Activated naive CD4-positive, alpha-beta T cell treated with anti-CD3 and anti-CD28 coated beads, Interleukin-2, amount 50 U/mL, for 16 hours (primary cell): ENCODE measurements at places on chromosomes 5 and 9.

DNA sequence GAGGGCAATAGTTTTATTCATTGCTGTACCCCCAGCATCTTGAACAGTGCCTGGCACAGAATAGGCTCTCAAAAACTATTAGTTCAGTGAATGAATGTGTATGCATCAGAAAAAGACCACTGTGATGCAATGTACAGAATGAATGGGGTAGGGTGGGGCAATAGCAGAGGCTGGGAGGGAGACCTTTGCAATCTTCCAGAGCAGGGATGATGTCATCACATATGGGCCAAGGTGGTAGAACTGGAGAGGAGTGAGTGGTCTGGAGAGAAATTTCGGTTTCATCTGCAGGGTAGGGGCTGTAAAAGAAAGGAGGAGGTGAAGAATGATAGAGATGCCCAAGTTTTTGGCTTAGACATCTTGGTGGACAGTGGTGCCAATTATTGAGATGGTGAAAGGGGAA, 23.4 kb upstream of the ARAP3 start:
- DNase-seq, result no peak

GRCh38 chr9:110752766-110753165, 84.2 kb downstream of the MUSK start:
- DNase-seq, result no peak

GRCh38 chr5:95620030-95620869, at the start of gene GPR150:
GPR150 (plus strand) TSS chr5:95620087; CDS start chr5:95620276, 189 bp downstream.
- DNase-seq, result peak; percentile 72

DNA sequence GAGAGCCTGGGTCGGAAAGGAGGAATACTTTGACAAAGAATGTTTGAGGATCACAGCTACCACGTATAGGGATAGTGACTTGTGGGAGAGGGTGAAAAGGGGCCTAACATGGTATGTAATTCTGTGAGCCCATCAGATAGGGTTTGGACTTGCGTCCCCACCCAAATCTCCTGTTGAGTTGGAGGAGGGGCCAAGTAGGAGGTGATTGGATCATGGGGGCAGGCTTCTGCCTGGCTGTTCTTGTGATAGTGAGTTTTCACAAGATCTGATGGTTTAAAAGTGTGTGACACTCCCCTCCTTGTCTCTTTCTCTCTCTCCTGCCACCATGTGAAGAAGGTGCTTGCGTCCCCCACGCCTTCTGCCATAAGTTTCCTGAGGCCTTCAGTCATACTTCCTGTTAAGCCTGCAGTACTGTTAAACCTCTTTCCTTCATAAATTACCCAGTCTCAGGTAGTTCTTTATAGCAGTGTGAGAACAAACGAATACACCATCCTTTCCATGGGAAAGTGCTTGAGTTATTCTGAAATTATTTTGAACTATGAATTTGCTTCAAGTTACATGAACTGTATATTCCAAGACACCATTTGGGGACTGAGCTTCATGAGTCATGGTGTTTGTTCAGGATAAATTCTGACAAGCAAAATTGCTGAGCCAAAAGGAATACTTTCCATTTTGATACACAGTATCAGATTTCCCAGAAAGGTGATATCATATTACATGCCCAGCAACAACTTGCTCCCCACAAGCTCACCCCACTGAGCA, 68.8 kb upstream of the SSBP2 start:
- no peak for DNase-seq

- DNase-seq, result no peak
Observed at GRCh38 chr9:99833735-99834134, 12.1 kb downstream of the NR4A3 start.

DNA sequence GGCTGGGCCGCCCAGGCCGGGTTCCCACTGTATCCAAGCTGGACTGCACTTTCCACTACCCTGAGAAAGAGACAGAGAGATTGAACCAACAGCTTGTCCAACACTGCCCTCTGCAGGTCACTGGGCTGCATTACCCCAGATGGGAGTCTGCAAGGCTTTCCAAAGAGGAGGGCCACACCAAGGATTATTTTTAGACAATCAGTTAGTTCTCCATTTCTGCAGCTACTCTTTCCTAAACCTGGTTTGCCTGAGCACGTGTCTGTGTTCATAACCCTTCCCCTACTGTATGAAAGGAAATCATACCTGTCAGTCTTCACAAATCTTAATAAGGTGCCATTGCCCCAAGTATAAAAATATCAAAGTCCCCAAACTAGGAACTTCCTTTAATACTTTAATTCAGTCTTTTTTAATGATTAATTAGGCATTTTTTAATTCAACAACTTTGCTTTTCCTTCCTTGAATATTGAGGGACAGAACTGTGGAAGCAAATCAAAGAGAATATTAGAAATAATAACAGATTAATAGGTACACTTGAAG, 13.4 kb upstream of the FGF1 start:
- DNase-seq, result peak; percentile 74

DNA sequence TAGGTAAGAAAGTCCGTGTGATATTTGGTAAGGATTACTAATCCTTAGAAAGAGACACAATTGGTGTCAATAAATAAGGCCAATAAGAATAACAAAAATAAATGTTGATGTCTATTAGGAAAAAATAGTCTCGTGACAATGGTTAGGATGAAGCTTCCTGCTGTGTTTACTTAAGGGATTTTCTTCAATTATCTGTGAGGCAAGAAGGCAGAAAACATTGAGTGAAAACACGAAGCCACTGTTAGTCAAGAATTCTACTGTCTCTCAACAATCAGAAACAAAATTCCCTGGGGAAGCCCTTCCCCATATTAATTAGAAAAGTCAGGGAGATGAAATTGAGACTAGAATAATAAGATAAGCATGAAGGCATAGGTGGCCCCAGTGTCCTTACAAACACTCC, 149.0 kb downstream of the SYK start:
- DNase-seq, result no peak

GRCh38 chr5:39892708-39893107, 467.9 kb upstream of the DAB2 start:
- no peak for DNase-seq

DNA sequence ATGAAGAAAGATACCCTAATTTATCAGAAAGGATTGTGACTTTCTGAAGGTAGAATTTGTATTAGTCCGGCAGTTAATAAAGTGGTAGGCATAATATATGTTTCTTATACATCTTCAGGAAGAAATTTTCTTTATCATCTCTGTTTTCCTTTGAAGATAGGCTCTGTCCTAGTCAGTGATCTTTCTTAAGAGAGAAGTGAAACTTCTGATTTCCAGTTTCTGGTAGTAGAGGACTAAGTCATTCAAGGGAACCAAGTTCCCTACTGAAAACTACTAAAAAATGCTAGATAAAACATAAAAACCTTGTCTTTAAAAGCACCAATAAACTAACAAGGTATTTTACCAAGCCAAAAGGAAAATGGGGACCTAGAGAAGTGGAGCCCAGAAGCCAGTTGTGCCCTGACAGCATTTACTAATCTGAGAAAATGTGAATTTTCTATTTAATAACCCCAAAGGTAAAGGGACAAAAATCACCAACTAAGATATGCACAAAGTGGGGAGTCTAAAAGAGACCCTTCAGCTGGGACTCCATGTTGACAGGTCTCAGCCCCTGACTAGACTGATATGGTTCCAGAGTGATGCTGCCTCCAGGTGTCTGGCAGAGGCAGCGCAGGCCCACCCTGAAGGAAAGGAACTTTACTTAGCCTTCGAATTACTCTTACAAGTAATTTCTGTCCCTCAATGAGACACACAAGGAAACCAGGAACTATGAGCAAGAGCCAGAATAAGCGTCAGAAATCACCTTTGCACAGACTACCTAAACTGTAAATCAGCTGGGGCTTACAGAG, 72.7 kb downstream of the FAM78A start:
- DNase-seq, result no peak

- no peak for DNase-seq
Observed at GRCh38 chr5:134976841-134977240, 9.1 kb downstream of the CATSPER3 start.
